Stimulated activated CD8-positive, alpha-beta memory T cell treated with anti-CD3 and anti-CD28 coated beads, Interleukin-4, amount 100 ng/mL, for 1 hour (primary cell): ENCODE measurements at places on chromosomes 12 and 14.
A peak's percentile ranks its signal among the peaks of the same experiment; 100 is the strongest.

DNA sequence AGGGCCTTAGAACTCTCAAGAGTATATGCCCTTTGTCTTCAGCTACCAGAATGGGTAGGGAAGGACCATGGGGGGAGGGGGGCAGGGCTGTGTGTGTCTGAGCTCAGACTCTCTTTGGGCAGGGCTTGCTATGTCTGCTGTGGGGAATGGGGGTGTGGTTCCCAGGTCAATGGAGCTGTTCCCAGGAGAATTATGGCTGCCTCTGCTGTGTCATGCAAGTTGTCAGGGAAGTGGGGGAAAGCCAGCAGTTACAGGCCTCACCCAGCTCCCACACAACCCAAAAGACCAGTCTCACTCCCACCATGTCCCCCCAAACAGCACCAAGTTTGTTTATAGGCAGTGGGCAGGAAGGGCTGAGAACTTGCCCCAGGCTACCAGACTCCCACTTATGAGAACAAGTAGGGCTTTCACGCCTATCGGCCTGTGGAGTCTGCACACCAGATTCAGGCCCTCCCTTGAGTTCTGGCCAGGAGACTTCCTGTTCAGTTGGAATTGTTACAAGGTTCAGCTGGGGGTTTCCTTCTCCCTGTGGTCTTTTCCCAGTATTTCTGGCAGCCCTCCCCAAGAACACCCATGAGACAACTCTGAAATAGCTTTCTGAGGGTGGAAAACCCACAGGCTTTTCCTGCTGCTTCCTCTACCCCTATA, 6.1 kb upstream of the SERPINA11 start:
- DNase-seq = no peak

DNA sequence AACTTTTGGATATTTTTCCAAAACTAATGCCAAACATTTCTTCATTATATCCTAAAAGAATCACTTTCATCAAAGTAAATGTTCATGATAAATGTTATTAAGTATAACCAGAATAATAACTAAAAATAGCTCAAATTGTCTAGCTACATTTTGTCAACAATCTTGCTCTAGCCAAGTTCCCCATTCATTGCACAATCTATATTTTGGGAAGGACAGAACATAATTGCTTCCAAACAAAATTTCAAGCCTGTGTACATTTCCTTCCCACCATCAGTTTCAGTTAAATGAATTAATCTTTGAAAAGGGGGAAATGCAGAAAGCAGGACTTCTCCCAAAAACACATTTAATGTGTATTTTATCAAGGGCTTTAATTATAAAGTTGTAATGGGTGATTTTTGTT, 98.0 kb upstream of the PLEKHG7 start:
- no peak for DNase-seq

DNA sequence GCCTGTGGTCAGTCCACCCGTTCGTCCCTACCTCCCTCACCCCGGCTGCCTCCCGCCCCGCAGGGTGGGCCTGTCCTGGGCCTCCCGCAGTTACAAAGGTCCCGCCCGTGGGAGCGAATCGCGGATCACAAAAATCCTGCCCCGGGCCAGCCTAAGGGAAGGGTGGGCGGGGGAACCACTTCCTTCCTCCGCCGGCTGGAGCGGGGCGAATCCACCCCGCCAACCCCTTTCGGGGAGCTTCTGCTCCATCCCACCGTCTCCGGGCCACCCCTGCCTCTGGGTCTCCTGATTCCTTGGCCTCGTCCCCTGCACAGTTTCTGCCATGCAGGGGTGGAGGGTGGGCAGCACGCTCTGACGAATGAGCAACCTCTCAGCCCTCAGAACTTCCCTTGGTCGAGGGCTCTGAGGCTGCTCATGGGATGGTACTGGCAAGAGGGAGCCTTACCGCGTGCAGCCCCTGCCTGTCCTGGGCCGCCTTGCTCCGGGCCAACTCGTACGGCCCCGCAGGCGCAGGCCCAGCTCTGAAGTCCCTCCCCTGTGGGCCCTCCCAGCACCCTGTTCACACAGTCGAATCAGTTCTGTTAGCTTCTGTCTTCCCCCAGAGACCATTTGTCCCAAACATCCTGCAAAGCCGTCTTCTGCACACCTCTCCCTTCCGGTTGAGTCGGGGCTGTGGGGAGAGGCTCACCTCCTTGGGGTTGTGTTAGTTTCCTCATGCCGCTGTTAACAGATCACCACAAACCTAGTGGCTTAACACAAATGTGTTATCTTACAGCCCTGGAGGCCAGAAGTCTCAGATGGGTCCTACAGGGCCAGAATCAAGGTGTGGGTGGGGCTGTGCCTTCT, 589 bp upstream of the HVCN1 start:
- DNase-seq = peak; percentile 11

- no peak for DNase-seq
These were observed 266.4 kb downstream of the NAV3 start for GRCh38 chr12:78096909-78097597.

DNA sequence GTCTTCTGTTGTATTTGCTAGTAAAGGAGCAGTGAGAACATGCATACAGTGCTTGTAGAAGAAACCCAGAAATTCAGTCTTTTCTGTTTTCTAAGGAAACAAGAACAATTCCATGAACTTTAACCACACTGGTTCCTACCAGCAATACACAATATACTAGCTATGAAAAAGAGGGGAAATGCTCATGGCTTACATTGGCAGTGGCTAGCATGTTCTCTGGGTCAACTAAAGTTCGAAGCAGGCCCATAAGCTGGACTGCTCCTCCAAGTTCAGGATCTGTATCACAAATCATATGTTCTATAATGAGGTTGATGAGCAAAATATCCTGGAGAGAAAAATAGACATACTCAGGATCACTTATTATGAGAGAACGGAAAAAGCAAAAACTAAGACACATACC, 37.1 kb downstream of the PPP4R3A start:
- DNase-seq = no peak

GRCh38 chr12:92574051-92574783, 128.6 kb upstream of the PLEKHG7 start:
- DNase-seq = no peak

DNA sequence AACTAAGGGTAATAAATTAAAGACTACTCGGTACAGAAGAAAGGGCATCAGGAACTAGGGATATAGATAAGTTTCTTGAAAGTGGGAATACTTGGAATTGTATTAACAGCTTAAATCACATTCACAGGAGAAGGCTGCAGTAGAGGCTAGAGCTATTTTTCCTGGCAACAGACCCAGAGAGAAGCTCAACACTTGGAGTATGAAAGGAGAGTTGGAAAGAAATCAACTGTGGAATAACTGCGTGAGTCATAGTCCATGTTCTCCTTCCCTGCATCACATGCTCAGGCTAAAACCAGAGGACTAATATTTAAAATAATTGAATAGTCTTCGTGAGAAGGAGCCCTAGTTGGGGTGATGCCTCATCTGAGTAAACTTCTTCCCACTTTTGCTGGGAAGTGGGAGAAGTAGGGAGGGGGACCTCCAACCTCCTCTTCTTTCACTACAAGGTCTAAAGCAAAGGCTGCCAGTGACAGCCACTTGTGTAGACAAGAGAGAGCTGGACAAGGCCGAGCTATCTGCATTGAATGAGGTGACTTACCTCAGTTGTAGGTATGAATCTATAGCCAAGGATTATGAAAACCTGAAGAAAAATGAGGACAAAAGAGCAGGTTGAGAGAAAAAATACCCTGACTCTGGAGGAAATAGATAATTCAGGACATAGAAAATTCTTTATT, 32.7 kb downstream of the DYRK2 start:
- no peak for DNase-seq

DNA sequence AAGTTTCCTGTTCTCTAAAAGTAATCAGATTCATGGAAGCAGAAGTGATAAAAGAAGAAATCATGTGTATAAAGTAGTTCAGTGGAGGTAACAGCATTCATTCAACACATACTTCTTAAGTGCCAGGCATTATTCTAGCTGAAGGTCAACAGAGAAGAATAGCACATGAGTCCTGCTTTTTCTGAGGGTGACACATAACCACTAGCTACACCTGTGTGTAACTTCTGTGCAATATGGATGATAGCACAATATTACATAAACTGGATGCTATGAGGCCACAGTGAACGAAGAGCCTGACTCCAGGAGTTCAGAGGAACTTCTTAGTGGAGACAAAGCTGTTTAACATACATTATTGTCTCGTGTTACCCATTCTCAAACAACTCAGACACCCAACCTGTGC, 114.3 kb upstream of the PCED1B start:
- no peak for DNase-seq

DNA sequence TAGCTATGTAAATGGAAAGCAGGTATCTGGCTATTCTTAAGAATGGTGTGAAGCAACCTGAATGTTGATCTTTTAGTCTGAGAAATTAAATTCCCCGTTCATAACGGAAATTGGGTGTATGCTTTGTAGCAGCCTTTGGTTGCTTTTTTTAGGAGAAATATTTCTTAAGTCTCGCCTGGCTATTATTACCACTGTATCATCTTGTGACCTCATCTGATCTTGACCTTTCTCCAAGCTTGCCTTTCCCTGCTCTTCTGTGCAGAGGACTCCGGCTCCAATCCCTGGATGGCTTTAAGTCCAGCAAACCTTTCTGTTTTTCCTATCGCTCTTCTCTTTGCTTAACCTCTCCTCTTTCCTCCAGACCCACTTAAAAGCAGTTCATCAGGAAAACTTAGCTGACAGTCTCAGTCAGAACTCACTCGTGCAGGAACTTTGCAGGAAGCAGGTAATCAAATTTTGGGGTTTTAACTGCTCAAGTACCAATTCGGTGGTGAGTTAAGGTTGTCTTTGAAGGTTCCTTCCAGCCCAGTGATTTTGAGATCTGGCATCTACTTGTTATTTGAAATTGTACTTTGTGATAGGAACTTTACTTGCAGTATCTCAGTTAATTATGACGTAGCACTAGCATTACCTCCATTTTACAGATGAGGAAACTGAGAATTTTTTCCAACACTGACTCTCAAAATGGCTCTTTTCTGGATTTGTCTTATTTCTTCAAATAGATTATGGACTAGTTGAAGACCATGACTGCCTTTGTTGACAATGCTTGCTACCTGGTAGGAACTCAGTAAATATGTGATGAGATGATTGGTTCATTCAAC, 14.1 kb downstream of the PPFIBP1 start:
- DNase-seq = no peak

- no peak for DNase-seq
These were observed 10.4 kb downstream of the GTSF1 start for GRCh38 chr12:54463034-54463433.

GRCh38 chr14:99604766-99605298, 825 bp upstream of the CCDC85C start:
- no peak for DNase-seq

- DNase-seq = no peak
These were observed 4.9 kb downstream of the GSTZ1 start for GRCh38 chr14:77325746-77326094.

DNA sequence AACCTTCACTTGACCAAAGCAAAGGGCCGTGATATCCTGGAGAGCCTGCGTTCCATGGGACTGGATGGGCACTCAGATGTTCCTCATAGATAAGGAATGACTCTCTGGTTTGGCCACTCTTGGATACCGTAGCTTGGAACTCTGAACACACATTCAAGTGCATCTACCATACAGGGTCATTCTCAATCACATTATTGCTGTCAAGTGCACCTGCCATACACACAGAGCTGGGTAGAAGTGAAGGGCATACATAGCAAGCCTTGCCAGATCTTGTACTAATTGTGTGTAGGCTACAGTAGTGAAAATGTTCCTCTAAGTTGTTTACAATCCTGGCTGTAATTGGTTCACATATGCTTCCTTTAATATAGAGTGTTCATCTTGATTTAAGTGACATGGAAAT, 58.3 kb downstream of the PELI2 start:
- no peak for DNase-seq

- no peak for DNase-seq
These were observed 4.9 kb upstream of the CRIP2 start for GRCh38 chr14:105469456-105470349.

- no peak for DNase-seq
These were observed 673.0 kb upstream of the FLRT2 start for GRCh38 chr14:84856751-84857534.

GRCh38 chr14:48398675-48399282, 723.4 kb upstream of the MDGA2 start:
- no peak for DNase-seq

GRCh38 chr12:106709068-106709511, 65.4 kb upstream of the RIC8B start:
- no peak for DNase-seq

DNA sequence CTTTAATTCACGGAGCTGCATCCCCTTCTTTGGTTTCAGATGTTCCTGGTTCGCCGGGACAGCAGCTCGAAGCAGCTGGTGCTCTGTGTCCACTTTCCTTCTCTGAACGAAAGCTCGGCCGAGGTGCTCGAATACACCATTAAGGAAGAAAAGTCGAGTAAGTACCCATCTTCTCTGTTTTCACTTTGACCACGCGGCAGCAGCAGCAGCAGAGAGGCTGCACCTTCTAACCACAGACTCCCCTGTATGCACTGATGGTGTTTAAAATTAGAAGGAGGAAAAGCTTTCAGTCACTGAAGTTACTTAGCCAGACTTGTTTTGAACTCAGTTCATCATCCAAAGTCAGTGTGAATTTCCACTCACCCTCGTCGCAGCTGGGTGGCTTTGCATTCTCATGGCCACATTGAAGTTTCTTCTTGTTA, 63.8 kb downstream of the RIN3 start:
- no peak for DNase-seq

DNA sequence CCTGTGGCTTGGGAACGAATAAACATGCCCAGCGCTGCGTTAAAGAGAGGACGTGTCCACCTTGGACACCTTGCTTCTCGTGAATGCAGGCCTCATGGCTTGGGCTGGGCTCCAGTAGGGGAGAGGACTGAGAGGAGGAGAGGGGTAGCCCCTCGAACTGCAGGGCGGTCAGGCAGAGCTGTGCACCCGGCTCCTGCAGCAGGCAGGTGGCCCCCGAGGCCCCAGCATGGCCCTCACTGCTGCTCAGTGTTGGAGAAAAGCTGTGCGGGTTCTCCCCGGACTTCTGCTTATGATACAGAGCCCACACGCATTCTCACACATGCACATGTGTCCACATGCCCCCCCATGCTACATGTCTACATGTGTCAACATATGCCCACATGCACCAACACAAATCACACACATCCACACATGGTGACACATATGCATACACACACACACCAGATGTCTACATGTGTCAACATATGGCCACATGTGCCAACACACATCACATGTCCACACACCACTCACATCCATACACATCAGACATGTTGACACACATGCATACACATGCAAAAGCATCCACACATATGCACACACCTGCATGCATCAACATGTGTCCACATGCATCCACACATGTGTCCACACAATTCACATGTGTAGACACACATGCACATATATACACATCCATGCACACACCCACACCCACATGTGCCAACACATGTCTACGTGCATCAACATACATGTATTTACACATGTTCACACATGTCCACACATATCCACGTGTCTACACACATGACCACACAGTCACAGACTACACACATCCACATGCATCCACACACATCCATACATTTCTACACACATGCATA, 3.0 kb downstream of the ADGRD1 start:
- DNase-seq = no peak

DNA sequence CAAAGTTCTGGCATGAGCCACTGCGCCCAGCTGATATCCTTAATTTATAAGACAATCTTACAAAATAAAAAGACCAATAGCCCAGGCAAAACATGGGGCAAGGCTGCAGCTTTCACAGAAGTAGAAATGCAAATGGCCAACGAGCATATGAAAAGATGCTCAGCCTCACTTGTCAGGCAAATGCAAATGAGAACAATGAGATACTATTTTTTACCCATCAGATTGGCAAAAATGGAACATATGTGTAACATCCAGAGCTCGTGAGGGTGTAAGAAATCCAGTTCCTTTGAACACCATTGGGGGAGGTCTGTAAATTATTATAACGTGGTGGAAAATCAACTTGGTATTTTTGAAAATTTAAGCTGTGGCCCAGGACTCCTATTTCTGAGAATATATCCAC, 14.6 kb downstream of the MAP1LC3B2 start:
- DNase-seq = no peak

- DNase-seq = no peak
These were observed 1108.8 kb upstream of the SEL1L start for GRCh38 chr14:82642425-82642824.
